Activated T-cell treated with anti-CD3 and anti-CD28 coated beads, Interleukin-2, amount 50 U/mL, for 1 hour (primary cell): ENCODE measurements at places on chromosomes 6 and 20.

GRCh38 chr6:79377888-79378348, 143.4 kb upstream of the HMGN3 start:
- no peak for DNase-seq

- DNase-seq: no peak
Measured at GRCh38 chr6:161836643-161837448, 563.0 kb upstream of the AGPAT4 start.

DNA sequence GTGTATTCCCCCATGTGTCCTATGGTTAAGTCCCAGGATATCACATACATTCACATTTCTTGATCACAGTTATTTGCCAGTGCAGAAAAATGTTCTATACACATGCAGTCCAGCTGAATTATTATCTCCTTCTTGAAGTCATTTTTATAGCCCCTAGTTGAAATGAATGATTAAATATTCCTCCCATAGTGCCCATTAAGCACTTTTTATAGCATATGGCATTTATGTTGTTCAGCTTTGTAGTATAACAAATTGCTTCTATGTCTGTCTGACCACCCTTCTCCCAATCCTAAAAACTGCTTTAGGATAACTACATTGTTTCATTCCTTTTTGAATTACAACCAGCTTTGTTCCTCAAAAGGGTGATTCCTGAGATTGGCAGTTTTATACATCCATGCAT, 123.5 kb downstream of the ADGRB3 start:
- no peak for DNase-seq

DNA sequence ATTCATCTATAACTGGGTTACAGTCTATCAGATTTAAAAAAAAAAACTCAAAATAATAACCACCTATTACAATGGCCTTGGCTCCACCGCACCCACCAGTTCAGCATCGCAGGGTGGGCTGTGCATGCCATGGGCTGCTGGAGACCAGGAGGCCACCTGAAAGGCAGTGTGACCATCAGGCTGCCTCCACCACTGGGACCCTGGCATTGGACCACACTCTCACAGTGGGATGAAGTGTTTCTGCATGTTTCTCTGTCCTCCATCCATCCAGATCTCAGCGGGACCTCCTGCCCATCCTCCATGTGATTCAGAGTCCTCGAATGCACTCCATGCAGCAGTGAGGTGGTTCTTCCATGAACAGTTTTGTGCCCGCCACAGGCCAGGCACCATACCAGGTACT, 206.1 kb upstream of the CST7 start:
- no peak for DNase-seq

DNA sequence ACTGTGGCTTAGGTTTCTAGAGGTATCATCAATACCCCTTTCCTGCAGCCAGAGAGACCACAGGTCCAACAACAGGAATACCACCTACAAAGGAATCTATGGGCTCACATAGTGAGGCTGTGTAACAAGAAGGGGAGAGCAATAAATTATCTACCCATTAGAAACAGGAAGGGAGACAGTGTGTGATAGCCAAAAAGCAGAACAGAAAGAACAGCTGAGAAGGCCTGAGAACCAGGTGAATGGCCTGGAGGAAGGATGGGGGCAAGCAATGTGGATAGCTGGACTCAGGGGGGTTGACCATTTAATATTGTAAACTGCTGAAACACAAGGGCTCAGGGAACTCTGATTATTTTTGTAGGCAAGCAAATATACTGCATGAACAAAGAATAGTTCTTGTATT, 628.2 kb downstream of the COL12A1 start:
- DNase-seq: no peak

DNA sequence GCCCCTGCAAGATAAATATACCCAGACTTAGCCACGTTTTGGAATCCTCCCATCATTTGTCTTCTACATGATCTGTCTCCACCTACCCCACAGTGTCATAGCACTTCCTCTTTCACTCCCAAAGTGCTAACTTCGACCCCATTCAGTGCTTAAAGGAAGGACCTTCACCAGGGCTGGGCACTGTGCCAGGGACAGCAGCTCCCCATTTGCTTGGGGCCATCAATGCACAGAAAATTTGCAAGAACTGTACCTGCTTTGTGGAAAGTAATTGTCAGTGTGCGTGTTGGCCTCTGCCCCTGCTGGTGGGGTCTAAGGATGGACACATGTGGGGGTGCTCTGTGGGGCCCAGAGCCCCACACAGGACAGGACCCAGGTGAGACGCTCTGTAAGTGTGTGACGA, 5.2 kb upstream of the BPIFA2 start:
- no peak for DNase-seq

GRCh38 chr6:14612016-14612980, 494.7 kb downstream of the CD83 start:
- DNase-seq: no peak

GRCh38 chr6:124953808-124954207, 8.4 kb upstream of the RNF217 start:
- DNase-seq: no peak

DNA sequence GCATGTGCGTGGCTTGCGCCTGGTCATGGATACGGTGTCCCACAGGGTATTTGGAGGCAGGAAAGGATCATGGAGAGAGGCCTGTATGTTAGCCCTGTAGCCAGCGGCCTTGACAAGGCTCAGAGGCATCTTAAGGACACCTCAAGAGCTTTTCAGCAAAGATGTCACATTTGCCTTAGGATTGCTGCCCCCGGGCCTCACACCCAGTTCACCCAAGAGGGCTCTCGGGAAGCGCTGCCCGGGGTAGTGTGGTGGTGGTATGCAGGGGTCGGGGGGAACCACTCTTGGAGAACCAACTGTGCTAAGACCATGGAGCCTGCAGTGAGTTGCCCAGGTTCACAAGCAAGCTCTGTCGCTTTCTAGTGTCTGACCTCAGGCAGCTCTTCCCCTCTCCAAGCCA, 36.9 kb upstream of the VSTM2L start:
- no peak for DNase-seq

GRCh38 chr6:80197474-80197873, 91.0 kb downstream of the BCKDHB start:
- no peak for DNase-seq

- DNase-seq: no peak
Measured at GRCh38 chr6:39280247-39280731, 33.9 kb downstream of the KCNK17 start.

DNA sequence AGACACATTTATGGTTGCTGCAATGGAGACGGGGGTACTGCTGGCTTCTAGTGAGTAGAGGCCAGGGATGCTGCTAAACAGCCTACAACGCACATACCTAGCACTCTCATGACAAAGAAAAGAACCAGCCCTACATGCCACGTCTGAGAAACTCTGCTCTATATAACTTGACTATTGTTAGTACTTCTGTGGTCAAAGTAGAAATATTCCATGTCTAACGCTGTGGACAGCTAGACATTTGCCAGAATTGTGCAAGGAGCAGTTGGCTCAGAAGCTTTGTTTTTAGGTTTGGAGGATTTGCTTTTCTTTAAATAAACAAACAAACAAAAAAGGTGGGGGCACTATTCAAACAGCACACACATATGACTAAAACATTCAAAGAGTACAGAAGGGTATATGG, 20.5 kb downstream of the UBE2V1 start:
- DNase-seq: no peak

GRCh38 chr6:49635480-49635879, 1.2 kb downstream of the RHAG start:
- DNase-seq: no peak

DNA sequence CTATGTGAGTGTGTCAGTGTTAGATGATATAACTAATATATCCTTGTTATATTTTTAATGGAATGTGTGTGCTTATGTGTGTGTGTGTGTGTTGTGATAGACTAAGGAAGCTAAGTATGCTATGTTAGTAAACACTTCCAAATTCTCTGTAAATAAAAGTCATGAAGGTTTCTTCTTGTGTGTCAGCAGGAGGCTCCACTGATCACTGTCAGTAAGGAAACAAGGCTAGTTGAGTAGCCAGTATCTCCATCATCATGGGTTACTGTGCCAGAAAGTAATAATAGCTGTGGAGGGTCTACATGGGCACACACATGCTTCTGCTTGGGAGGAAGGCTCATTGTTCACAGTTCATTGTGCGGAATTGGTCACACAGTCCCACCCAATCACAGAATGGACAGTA, 302.8 kb upstream of the RNF217 start:
- no peak for DNase-seq

DNA sequence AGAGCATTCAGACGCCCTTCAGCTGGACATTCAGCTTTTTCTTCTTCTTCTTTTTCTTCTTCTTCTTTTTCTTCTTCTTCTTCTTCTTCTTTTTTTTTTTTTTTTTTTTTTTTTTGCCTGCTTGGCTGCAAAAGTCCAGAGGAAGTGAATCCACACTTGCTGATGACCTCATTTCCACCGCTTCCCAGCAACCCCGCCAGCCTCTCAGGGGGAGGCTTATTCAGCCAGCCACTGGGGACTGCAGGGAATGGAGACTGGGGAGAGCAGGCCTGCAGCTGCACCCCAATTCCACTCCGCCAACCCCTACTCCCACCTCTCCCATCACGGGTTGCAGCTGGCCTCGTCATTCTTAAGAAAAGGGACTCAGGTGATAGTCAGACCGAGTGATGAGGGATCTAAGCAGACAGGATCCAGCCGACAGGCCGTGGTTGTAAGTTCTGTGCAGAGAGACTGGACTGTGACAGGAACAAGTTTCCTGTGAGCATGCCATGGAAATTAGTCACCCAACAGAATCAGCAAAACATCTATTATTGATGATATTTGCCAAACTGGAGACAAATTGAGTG, 59.0 kb upstream of the QKI start:
- no peak for DNase-seq

- no peak for DNase-seq
Measured at GRCh38 chr6:166950443-166950821, 5.9 kb downstream of the RNASET2 start.

DNA sequence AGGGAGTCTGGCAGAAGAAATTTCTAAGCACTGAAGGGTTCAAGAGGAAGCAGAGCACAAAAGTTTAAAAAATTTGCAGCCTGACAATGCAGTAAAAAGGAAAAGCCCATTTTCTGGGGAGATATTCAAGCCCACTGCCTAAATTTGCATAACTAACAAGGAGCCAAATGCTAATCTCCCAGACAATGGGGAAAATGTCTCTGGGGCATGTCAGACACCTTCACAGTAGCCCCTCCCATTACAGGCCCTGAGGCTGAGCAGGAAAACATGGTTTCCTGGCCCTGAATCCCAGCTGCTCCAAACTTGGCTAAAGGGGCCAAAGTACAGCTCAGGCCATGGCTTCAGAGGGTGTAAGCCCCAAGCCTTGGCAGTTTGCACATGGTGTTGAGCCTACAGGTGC, 908.5 kb upstream of the MANEA start:
- DNase-seq: no peak

DNA sequence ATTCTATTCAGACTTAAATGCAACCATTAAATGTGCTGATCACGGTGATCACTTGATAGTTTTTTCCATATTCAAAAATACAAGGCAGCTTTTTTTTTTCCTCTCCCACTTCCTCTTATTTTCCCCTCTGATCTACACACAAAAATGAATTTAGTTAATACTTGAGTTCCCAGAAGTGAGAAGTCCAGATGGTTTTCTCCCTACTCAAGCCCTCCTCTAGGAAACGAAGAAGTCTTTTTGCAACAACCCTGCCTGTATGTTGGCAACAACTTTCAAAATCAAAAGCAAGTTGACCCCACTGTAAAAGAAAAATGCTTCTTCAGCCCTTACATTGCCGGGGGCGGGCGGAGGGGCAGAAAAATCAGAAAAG, 24.3 kb downstream of the ARHGAP18 start:
- DNase-seq: no peak

GRCh38 chr20:20492521-20493332, 124.8 kb downstream of the INSM1 start:
- DNase-seq: no peak

GRCh38 chr6:146113084-146113623, 84.3 kb downstream of the GRM1 start:
- DNase-seq: no peak

- no peak for DNase-seq
Measured at GRCh38 chr6:300026-300425, 7.7 kb downstream of the DUSP22 start.

- DNase-seq: no peak
Measured at GRCh38 chr6:115276881-115277565, 783.7 kb downstream of the FRK start.

DNA sequence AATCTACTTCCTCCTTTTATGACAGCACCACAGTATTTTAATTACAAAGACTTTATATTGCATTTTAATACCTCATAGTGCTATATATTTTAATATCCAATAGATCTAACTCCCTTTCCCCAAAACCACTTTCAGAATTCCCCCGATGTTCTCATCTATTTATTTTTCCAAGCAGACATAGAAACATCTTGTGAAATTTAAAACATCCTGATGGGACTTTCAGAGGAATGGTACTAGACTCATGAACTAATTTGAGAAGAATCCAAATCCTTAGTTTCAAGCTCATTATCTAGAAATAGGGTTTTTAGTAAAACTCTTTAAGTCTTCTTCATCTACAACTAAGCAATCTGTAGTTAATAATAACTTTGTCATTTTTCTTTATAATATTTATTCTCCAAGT, 97.0 kb downstream of the TRERF1 start:
- DNase-seq: no peak

GRCh38 chr6:156832231-156832647, 55.1 kb downstream of the ARID1B start:
- DNase-seq: no peak

DNA sequence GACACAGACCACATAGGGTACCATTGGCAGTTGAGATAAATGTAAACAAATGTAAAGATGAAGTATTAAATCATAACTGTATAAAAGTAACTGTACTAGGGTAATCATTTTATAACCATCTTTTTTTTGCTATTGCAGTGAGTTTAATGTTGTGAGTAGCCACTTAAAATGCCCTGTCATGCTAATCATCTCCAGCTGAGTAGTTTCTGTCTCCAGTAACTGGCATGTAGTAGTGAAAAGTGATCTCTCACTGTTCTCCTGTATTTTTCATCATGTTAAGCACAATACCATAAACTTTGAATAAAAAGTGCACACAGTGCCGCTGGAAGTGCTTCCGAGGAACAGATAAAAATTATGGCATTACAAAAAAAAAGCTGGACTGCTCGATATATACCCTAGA, 45.0 kb upstream of the OPRM1 start:
- no peak for DNase-seq

DNA sequence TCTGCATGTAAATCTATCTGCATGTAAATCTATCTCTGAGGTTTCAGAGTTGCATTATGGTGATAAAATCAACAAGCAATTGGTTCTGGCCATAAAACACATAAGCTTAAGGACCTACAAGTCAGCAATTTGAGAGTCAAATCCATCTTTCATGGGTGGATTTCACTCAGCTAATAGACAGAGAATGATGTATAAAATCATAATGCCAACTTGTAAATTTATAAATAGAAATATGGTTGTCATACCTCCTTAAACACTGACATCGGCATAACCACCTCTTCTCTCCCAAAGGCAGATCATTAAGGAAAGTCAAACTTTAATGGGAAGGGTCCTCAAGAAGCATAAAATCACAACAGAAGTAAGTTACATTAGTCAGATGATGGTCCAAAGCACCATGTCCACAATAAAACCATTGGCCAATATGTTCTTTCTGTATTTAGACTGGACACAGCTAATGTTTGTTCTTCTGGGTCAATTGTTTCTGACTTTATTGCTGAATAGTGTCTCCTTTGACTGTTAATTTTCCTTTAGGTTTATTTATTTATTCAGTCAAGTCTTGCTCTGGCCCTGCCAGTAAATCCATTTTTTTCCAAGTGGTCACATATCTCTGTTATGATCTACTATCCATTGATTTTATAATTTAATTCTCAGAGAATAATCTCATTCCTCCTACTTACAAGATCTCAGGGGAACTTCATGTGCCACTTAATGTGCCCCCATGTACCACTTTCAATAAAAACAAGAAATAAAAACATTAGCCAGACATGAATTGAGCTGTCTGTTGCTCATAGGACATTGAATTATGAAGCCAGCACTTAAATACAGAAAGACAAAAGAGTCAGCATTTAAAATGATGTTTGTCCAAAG, 382.9 kb upstream of the IRAK1BP1 start:
- DNase-seq: no peak
